Activated CD8-positive, alpha-beta memory T cell treated with anti-CD3 and anti-CD28 coated beads for 4 hours (primary cell): ENCODE measurements at places on chromosomes 7 and 10.

DNA sequence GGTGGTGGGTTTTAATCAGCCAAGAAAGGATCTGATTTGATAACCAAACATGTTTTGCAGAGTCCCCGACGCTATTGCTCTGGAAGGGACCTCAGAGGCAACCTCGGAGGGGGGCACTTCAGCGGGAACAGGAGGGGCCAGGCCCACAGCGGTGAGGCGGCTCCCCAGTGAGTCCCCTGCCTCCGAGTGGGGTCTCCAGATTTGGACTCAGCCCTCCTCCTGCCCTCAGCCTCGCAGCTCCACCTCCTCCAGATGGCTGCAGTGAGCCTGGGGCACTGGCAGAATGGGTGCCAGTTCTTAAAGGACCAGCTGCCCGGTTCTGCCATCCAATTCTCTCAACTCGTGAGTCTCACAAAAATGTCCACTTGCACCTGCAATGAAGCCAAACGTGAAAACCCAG is 61.0 kb upstream of the NANOS1 start:
- no peak for DNase-seq

GRCh38 chr10:34635111-34635510 is 180.0 kb downstream of the PARD3 start:
- DNase-seq = no peak

DNA sequence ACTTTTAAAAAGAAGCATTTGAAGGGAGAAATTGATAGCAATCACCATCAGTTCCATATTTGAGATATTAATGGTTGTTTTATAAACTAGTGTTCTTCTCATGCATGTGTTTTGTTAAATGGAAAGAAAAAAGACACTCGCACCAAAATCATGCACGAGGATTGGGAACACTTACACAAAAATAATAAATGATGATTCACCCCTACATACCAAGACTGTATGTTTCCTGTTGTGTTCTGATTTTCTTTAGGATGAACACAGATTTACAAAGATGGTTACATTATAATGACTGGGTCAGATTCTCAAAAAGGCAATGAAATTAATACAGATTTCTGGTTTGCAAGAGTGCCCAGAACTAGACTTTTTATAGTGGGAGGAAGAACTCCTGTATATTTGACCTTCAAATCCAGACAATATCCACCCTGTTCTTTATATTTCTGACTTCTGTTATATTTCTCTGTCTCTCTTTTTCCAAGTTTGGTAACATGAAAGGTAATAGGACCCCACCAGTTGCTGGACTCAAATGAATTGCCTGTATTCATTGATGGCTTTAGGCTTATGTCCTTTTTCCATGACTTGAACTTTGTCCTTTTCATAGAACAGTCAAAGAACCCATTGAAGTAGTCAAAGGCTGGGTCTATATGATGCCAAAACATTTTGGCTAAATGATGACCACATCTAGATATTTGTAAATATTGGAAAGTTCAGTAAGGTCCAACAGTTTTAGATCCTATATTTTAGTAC is 54.4 kb downstream of the SEMA3A start:
- DNase-seq = no peak

- DNase-seq = no peak
These were observed 51.3 kb upstream of the PIK3CG start for GRCh38 chr7:106813705-106814305.

- DNase-seq = no peak
These were observed 28.2 kb upstream of the ADCYAP1R1 start for GRCh38 chr7:31023877-31024276.

- no peak for DNase-seq
These were observed 130.8 kb downstream of the CUL2 start for GRCh38 chr10:34959321-34959720.

GRCh38 chr10:95314192-95314918 is 23.6 kb upstream of the PDLIM1 start:
- DNase-seq = no peak

DNA sequence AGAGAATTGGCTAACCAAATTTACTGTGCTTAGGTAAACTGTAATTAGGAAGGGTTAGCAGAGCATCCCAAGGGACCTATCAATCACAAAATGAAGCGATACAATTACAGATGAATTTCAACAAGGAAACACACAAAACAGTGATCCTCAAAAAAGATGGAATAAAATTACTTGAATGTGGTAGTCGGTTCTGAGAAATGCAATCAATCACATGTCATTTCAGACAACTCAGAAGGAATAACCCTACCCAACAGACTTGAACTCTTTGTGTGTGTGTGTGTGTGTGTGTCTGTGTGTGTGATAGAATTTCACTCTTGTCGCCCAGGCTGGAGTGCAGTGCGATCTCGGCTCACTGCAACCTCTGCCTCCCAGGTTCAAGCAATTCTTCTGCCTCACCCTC is 43.5 kb downstream of the ST8SIA6 start:
- no peak for DNase-seq

DNA sequence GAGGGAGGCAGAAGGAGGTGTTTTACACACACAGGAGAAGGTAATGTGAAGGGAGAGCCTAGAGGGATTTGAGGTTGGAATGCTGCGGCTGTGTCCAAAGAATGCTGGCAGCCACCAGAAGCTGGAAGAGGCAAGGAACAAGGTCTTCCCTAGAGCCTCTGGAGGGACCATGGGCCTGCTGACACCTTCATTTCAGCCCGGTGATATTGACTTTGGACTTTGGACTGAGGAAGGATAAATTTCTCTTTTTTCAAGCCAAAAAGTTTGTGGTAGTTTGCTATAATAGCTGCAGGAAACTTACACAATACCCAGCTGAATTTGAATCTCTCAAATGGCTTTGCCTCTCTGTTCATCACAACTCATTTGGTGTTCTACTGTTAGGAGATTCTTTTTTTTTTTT is 34.6 kb downstream of the UBN2 start:
- DNase-seq = no peak

- no peak for DNase-seq
These were observed 120.8 kb upstream of the PDLIM1 start for GRCh38 chr10:95411635-95412034.

- no peak for DNase-seq
These were observed 259.4 kb downstream of the CAMK1D start for GRCh38 chr10:12608761-12609160.

DNA sequence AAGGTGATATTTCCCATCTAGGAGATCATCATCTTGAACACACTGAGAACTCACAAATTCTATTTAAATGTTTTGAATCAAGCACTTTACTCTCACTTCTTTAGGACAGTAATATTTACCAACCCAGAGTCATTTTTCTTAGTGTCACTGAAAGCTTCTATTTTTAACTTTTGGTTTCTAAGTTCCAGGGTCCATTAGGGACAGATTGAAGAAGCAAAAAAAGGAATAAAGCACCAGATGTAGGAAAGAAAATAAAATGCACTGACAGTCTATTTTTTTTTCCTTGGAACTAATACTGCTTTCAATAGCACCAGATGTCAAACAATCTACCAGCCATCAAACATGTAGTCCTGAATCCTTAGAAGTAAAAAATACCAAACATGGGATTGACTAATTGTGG is 526.7 kb upstream of the LRRN3 start:
- no peak for DNase-seq

DNA sequence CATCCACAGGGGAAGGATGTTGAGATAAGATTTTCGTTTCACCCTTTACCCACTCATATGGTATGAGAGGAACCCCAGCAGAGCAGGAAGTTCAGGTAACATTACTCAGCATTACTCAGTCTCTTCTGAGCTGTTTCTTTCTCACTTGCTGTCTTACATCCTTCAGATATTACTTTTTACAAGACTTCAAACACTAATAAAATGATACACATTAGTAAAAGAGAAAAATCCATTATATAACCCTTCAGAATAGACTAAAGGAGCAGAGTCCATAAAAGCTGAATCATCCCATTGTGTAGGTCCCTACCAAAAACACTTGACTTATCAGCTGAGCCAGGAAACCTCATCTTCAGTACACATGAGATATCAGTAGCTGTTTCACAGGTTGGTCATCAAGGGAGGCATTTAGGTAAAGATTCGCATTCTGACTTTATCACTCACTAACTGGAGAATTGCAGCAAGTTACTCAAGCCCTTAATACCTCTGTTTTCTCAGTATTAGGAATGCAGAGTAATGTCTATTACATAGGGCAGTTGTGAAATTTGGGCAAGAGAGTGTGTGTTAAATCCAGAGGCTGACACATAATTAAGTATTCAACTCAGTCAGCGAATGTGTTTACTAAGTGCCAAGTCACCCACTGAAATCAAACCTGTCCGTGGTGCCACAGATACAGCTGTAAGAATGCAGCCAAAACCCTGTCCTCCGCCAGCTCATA is 44.7 kb downstream of the KLF6 start:
- no peak for DNase-seq

GRCh38 chr7:69245646-69246045 is 352.6 kb upstream of the AUTS2 start:
- DNase-seq = no peak

GRCh38 chr7:157753713-157754415 is 417.1 kb downstream of the DNAJB6 start:
- DNase-seq = no peak

GRCh38 chr7:93062599-93062998 is 55.2 kb downstream of the SAMD9 start:
- no peak for DNase-seq

- no peak for DNase-seq
These were observed 53.5 kb downstream of the DNAJC12 start for GRCh38 chr10:67784474-67784873.

- DNase-seq = no peak
These were observed 17.2 kb downstream of the SGPL1 start for GRCh38 chr10:70832852-70833528.

GRCh38 chr10:71766717-71767419 is 6.5 kb downstream of the VSIR start:
- no peak for DNase-seq

DNA sequence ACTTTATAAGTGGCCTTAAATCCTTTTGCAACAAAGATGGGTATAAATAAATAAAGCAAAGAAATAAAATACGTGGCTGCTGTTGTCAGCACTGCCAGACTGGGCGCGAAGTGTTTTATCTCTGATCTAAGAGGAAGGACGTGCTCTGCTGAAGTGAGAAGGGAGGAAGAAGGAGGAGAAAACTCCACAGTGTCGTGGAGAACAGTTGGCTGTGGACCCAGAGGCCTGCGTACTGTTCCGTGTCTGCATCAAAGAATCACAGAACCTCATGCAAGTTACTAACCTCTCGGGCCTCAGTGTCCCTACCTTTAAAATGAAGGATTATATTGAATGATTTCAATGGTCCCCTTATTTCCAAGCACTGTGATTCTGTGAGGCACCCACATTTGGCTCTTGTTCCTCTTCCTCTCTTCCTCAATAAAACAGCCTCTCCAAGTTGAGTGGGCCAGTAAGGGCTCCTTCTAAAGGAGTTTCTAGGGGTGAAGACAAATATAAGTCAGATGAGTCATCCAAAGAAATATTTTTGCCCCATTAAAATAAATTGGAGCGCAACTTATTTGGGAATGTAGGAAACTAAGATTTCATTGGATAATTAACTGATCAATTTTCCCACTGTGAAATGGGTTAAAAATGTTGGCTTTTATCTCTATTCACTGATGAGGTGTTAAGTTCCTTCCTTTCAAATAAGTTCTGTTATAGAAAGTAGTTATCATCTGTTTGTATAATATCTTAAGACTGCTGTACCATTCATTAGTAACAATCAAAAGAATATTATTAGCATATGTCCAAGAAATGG is 126.9 kb upstream of the EFCAB10 start:
- no peak for DNase-seq

GRCh38 chr10:86330778-86331763 is 35.5 kb downstream of the GRID1 start:
- DNase-seq = no peak

DNA sequence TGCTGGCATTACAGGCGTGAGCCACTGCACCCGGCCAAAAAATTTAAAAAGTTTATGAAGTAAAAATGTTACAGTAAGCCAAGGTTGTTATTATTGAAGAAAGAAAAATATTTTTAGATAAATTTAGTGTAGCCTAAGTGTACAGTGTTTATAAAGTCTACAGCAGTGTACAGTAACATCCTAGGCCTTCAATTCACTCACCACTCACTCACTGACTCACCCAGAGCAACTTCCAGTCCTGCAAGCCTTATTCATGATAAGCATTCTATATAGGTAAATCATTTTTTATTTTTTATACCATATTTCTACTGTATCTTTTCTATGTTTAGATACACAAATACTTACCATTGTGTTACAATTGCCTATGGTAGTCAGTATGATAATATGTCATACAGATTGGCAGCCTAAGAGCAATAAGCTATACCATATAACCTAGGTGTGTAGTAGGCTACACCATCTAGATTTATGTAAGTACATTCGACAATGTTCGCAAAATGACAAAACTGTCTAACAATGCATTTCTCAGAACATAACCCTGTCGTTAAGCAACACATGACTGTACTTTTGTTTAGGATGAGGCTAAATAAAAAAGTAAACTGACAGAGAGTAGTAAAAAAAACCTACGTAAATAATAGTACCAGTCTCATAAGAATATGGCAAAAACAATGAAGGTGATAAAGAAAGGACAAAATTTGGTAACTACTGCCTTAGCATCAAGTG is 77.8 kb upstream of the FAM133B start:
- no peak for DNase-seq

GRCh38 chr7:37993060-37993501 is 72.6 kb downstream of the EPDR1 start:
- no peak for DNase-seq

DNA sequence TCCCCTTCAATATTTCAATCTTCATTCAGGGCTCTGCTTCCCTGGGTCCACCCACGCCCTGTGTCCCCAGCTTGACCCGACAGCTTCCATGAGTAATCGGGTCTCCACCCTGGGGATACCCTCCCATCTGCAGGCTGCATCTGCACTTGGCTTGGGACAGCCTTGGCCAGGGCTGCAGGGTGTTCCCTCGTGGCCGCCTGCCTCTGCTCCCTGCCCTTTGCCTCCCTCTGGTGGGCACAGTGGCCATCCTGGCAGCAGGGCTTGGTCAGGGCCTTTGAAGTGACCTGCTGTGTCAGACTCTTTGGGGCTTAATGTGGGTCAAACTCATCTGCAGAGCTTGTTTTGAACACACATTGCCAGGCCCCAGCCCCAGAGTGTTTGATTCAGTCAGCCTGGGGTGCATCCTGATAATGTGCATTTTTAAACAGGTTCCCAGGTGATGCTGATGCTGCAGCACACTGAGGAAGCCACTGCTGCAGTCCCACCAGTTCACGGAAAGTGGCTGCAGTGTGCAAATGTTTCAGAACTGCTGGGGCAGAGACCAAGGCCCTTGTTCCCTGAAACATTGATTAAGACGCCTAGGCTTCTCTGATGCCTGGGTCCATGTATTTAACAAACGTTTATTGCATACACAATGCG is 80.7 kb upstream of the SEC61G start:
- DNase-seq = no peak

GRCh38 chr7:8443576-8444467 is 10.4 kb downstream of the NXPH1 start:
- DNase-seq = no peak

GRCh38 chr7:81684514-81685269 is 85.2 kb downstream of the HGF start:
- DNase-seq = no peak
